ENCODE measurements at places on chromosomes 5 and 9.

- DNase-seq: no peak
Observed at GRCh38 chr5:77145666-77146065, 58.6 kb upstream of the ZBED3 start.

- DNase-seq: no peak
Observed at GRCh38 chr5:5480481-5481111, 58.1 kb downstream of the ICE1 start.

DNA sequence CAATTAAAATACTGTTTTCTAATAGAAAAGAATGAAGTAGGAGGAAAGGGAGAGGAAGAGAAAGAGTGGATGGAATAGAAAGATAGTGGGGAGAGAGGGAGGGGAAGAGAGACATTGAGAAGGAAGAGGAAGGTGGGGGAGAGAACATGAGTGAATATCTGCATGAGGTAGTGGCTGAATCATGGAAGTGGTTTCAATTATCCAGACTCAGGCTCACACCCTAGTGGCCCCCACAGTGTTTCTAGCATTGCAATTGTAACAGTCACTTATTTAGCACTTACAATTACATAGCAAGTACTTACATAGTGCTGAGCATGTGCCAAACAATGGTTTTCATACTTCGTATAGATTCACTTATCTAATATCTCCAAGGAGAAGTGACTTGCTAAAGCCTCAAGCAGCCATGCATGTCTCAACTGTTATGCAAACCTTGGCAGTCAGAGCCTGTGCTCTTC lies 72.7 kb downstream of the CAST start:
- no peak for DNase-seq

GRCh38 chr5:128695791-128696530 lies 157.9 kb upstream of the FBN2 start:
- no peak for DNase-seq

GRCh38 chr9:99040911-99041582 lies 63.9 kb upstream of the TGFBR1 start:
- no peak for DNase-seq

DNA sequence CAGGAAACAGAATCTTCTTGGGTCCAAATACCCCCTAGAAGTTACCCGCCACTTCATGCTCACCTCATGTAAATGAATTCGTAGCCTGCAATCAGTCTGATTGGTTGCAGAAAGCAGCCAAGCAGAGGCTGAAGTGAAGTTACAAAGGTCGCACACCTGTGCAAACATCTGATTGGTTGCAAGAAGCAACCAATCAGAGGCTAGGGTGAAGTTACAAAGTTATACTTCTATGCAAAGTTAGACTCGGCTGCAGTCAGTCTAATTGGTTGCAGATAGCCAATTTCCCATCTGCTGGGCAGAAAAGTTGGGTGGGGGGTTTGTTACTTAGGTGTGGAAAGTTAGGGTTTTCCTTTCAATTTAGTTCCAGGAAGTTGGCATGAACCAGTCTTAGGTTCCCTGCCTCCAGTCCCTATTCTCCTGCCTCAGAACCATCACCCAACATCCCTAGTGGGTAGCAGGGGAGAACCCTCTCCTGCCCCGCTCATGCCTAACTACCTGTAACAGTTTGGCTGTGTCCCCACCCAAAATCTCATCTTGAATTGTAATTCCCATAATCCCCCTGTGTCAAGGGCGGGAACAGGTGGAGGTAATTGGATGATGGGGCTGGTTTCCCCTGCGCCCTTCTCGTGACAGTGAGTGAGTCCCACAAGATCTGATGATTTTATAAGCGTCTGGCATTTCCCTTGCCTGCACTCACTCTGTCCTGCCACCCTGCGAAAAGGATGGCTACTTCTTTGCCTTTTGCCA lies 1.2 kb upstream of the RUSC2 start:
- DNase-seq: no peak

Data from neuronal stem cell (in vitro differentiated cells).